ENCODE measurements at places on chromosomes 5 and 9. TPM values are rescaled to one million over a fixed set of nuclear protein-coding genes. Genes with fewer than 3 reads are reported as not detected.

GRCh38 chr9:89820337-89820736 lies 215.5 kb downstream of the GADD45G start:
- DNase-seq: no peak

DNA sequence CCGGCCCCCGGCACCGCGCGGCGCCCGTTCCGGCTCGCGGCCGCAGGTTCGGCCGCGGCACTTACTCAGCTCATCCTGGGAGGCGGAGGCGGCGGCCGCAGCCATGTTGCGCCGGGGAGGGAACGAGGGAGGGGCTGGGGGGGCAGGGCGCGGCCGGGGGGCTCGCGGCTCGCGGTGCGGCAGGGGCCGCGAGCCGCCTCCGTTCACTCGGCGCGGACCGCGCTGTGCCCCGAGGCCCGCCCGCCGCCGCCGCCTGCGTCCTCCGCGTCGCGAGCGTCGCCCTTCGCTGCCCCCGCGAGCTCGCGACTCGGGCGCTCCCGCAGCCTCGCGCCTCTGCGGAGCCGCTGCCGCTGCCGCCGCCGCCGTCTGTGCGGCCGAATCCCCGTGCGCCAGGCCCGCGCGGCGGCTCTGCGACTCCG lies 735 bp downstream of the ECPAS start:
- peak; percentile 76 for DNase-seq

DNA sequence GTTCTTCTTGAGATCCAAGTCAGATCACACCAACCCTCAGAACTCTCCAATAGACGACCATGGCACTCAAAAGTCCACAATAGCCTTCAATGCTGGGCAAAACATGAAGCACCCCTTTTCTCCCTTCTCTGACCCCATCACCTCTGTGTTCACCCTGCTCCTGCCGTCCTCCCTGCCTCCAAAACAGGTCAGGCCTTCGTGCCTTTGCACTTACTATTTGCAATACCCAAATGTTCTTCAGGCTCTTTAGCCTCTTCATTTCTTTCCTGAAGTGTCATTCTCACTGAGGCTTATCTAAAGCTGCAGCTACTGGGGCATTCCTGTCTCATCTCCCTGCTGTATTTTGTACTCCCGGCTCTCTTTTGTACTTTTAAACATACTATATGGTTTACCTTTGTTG lies 2.0 kb upstream of the ROPN1L start:
- DNase-seq: no peak

DNA sequence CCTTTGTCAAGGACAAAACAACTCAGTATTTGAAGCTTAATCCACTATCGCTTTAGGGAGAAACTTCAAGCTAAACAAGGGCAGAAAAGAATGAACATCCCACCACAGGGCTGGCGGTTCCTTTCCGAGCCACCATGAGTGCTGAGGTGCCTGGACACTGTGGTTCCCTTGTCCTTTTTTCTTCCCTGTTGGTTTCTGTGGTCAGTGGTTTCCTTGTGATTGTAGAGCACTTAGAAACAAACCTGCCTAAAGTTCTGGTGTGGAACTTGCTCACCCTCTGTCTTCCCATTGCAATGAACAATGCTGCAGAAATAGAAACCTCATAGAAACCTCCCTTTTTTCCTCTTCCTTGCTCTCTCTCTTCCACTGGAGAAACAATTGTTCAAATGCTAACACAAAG lies 79.3 kb upstream of the TBC1D2 start:
- DNase-seq: no peak

The C8G gene
- total RNA-seq: 1.4 TPM

- DNase-seq: no peak
Measured at GRCh38 chr5:1815071-1815786, 14.0 kb downstream of the NDUFS6 start.

The POU5F2 gene
- total RNA-seq: 5.7 TPM

- no peak for DNase-seq
Measured at GRCh38 chr9:125633116-125633745, 73.8 kb downstream of the MAPKAP1 start.

DNA sequence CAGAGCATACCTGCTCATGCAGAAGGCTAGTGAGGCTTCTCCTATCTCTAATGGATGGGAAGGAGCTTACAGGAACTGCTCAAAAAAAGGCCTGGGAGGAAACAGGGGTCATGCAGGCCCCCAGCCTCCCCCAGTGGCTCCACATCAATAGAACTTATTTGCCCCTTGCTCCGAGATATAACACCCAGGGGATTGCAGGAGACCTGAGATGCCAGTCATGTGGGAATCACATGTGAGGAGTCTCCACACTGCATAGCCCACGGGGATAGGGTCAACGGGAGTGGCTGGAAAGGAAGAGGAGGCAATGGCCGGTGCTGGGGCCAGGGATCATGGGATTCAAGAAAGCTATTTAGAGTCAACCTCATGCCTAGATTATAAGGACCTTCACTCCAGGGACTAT lies 76.2 kb downstream of the NRG2 start:
- DNase-seq: no peak

- DNase-seq: no peak
Measured at GRCh38 chr9:134912126-134912840, 5.4 kb downstream of the FCN1 start.

The PSMB7 gene
- total RNA-seq: 178 TPM

DNA sequence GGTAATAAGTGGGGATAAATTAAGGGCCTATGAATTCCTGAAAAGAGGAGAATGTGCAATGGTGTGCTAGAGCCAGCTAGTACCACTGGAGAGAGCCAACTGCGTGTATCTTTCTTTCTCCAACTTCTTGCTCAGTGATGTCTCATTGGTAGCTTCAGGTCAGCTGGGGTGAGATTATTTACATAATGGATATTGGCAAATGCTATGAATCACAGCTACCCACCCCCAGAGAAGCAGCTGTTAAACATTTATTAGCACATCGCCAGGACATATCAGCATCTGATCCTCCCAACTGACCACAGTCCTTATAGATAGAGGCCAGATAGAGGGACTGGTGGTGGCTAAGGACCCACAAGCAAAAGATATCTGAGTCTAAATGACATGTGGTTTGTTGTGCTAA lies 421.3 kb downstream of the ACTL7B start:
- DNase-seq: no peak

DNA sequence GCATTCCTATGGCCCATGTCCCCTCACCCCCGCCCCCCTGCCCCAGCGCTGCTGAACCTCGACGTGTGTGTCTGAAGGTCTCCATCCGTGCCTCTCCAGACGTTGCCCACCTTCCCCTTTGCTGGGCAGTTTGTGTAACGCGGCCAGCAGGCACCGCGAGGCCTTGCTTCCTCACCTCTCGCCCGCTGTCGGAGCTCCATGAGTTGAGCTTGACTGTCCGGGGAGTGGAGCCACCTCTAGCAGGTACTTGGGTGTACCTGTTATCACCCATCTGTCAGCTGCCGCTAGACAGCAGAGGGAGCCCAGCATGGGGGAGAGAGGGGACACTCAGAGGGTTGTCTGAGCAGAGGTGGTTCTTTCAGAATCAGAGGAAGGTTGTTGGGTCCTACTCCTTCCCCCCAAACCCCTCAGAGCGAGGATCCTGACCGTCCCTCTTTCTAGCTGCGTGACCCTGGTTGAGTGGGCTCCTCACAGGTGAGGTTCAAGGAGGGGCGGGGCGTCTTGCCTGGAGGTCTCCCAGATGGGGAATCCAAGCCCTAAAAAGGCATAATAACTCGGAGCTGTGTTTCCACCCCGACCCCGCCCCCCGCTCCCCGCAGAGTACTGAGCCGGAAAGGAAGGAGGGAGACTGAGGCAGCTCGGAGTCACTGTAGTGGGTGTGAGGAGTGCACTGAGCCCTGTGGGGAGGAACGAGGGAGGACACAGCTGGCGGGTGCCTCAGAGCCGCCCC lies 184.7 kb downstream of the C9orf50 start:
- no peak for DNase-seq

DNA sequence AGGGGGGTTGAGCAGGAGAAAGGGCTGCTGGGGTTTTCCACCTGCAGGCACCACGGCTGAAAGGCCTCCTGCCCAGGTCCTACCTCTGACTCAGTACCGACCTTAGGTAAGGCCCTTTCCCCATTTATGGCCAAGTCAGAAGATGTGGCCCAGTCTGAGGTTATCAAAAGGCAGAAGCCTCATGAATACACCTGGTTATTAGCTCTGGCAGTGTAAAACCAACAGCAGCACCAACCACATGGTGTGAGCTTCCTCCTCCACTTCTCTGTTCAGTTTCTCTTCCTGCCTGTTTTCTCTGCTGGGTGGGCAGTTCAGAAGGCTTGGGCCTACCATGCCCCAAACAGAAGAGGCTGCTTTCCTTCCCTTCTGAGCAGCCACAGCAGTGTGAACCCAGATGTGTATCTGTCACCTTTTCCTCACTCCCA lies 86.9 kb downstream of the UGCG start:
- DNase-seq: no peak

- DNase-seq: no peak
Measured at GRCh38 chr9:9598723-9599122, 1014.1 kb downstream of the PTPRD start.

GRCh38 chr5:79567926-79568549 lies 44.2 kb upstream of the TENT2 start:
- no peak for DNase-seq

Data from tongue (tissue), 3 donors.